KBM-7 (cell line): ENCODE measurements at places on chromosomes 13 and 19.

DNA sequence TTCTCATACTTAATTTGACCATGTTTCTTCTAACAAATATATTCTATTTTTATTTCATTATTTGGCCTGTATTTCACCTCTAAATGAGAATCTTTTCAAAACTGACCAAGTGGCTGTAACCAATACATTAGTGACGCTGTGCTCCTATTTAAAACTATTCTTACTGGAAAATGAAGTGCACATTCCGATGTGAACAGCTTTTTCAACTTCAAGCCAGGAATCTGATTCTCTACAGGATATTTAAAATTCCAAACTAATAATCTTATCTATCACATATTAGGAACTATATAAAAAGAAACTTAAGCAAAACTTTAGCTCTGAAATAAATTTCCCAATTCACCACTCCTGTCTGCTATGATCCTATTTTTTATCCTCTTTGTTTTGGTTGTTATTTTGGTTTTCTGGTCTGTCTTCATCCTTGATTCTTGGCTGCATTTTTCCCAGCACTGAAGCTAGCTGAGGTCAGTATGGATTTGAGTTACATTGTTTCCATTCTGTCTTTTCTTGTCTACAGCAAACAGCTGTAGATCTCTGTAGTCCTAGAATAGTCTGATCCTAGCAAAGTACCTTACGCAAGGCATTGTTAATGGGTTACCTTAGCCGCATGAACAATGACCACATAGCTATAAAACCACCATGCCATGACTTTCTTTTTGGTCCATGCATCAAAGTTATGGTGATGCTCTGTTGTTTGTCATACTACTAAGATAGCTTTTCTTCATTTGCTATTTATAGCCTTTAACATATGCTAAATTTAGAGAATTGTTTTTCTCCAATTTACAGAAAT, 748.6 kb upstream of the SPRY2 start:
- DNase-seq: no peak

DNA sequence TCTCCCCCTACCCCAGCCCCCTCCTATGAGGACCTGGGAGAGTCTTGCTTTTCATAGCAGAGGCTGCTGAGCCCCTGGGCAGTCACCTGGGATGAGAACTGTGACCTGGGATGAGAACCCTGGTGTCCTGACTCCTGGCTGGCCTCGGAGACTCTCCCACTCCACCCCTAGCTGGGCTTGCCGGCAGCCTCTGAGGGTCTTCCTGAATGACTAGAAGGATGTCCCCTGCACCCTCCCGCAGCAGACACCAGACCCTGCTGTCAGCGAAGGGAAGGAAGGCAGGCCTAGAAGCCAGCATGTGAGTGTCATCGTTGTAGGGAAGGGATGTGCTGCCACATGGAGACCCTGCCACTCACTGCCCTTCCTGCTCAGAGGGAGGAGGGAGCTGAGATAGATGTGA, 203.4 kb upstream of the ZNF536 start:
- no peak for DNase-seq

- no peak for DNase-seq
Measured at GRCh38 chr19:46803555-46803954, 15.2 kb upstream of the SLC1A5 start.

- DNase-seq: no peak
Measured at GRCh38 chr13:73954808-73955207, 179.4 kb downstream of the KLF12 start.

- DNase-seq: no peak
Measured at GRCh38 chr13:113052206-113052605, 53.4 kb upstream of the F7 start.

DNA sequence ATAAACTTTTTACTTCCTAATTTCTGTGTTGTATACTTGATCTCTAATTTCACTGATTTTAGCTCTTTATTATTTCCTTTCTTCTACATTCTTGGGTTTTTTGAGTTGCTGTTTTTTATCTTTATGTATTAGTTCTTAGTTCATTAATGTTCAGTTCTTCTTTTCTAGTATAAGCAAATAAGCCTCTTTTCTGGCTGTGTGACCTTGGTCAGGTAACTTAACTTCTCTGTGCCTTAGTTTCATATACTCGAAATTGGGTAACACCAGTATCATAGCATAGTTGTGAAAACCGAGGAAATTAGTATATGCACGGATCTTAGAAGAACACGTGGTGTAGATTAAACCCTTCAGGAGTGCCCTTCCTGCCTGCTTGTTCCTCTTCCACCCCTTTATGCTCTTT, 130.2 kb upstream of the C1QTNF9B start:
- DNase-seq: peak; percentile 8

DNA sequence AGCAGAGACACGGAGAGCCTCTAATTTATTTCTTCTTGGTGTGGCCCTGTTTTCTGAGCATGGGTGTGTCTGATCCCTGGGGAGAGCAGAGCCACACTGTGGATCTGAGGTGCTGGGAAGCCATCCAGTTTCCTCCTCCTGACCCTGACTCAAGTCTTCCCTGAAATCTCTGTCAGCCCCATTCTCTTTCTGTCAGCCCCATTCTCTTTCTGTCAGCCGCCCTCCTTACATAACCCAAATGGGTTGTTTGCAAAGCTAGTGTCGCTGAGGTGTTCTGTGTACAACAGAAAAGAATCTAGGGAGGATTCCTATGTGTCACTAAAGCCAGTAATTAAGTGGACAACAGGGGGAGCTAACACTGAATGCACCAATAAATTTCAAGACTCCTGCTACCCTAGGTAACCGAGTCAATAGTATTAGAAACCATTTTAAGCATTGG, 50.2 kb downstream of the LRCH1 start:
- DNase-seq: peak; percentile 21

DNA sequence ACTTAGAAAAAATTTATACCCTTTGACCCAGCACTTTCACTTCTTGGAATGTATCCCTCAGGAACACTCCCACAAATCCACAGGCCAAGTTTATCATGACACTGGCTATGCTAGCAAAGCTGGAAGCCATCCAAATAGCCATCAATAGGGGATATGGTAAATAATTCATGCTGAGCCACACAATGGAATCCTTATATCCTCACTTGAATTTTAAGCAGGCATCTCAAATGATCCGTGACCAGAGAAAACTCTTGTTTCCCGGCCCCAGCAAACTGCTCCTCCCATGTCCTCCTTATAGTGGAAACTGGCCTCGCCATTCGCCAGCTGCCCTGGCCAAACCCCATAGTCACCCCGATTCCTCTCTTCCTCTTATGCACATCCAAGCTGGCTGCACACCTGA, 37.6 kb downstream of the GRIK5 start:
- DNase-seq: no peak

GRCh38 chr13:21065686-21066085, 4.3 kb upstream of the LATS2 start:
- no peak for DNase-seq

- no peak for DNase-seq
Measured at GRCh38 chr19:45768655-45768983, 433 bp downstream of the SIX5 start.

- no peak for DNase-seq
Measured at GRCh38 chr13:65834897-65835296, 1395.2 kb downstream of the PCDH9 start.

DNA sequence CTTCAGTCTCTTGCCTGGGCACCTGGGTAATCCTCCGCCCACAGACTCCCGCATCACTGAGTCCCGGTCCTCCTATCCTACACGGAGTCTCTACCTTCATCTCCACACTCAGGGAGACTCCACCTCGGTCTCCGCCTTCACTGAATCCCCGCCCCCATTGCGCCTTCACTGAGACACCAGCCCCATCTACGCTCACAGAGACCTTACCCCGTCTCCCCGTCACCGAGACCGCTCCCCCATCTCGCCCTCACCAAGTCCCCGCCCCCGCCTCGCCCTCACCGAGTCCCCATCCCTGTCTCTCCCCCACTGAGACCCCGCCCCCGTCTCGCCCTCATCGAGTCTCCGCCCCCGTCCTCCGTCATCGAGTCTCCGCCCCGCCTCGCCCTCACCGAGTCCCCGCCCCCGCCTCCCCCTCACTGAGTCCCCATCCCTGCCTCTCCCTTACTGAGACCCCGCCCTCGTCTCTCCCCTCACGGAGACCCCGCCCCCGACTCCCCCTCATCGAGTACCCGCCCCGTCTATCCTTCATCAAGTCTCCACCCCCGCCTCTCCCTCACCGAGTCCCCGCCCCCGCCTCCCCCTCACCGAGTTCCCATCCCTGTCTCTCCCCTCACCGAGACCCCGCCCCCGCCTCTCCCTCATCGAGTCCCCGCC, 23.1 kb upstream of the ZNF846 start:
- peak; percentile 78 for DNase-seq

GRCh38 chr19:56111601-56112312, 9.3 kb downstream of the ZNF787 start:
- DNase-seq: no peak

DNA sequence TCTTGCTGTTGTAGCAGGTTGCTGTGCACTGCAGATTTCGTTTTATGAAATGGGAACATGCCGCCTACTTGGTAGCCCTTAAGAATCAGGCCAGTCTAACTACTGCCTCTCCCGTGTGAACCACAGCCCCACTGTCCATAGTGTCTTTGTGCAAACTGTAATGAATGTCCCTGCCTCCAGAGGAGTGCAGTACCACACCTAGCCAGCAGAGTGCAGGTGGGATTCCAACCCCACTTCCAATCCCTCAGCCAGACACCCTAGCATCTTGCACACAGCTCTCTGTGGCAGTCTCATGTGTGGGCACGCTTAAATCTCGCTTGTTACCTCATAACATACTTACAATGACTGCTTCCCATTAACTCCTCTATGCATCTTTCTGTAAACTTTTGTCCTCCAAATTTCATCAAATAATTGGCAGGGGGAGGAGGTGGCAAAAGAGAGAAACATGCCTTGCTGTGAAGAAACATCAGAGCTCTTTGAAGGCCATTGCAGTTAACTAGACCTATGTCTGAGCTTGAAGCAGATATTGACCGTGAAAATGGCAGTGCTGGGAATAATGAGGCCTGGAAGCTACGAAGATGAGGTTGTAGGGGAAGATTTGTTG, 47.2 kb downstream of the ZAR1L start:
- DNase-seq: no peak

- no peak for DNase-seq
Measured at GRCh38 chr13:39362652-39363381, 240.2 kb downstream of the LHFPL6 start.

DNA sequence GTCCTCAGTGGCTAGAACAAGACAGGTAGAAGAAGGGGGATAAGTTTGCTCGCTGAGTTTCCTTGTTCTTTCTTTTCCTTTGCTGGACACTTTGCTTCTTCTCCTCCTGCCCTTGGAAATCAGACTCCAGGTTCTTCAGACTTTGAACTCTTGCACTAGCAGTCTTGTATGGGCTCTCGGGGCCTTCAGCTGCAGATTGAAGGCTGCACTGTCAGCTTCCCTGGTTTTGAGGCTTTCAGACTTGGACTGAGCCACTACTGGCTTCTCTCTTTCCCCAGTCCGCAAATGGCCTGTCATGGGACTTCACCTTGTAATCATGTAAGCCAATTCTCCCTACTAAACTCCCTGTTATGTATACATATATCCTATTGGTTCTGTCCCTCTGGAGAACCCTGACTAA, 379.8 kb downstream of the NDFIP2 start:
- no peak for DNase-seq

DNA sequence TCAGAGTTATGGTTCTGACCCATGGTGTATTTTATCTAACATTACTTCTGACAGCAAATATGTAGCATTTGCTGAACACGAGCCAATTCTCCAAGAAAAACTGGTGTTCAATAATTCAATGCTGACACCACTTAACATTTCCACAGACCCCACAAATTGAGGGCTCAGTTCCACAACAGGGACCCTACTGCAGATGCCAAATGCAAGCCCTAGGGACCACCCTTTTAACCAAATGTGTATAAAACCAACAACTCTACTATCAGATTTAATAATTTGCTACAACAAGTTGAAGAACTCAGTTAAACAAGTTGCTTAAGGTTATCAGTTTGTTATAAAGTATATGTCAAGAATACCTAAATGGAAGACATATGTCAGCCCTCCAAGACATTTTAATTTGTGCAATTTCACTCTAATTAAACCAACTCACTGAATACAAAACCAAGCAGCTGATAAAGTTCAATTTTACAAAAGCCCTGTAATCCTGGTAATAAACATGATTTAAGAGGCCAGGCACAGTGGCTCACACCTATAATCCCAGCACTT, 6.7 kb downstream of the ZNF44 start:
- no peak for DNase-seq

- no peak for DNase-seq
Measured at GRCh38 chr13:49164712-49165111, 55.4 kb upstream of the MLNR start.

DNA sequence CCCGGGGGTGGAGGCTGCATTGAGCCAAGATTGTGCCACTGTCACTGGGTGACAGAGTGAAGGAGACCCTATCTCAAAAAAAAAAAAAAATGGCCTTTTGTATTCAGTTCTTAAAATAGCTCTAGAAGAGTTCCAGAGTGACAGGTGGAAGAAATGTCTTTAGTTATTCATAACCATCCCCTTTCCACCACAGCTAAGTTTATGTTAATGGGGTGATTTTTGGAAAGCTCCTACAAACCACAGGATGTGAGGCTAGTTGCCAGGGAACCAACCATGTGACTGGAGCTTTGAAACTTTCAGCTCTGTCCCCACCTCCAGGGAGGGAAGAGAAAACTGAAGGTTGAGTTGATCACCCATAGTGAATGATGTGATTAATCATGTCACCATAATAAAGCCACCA, 6.9 kb downstream of the ZNF490 start:
- peak; percentile 22 for DNase-seq

DNA sequence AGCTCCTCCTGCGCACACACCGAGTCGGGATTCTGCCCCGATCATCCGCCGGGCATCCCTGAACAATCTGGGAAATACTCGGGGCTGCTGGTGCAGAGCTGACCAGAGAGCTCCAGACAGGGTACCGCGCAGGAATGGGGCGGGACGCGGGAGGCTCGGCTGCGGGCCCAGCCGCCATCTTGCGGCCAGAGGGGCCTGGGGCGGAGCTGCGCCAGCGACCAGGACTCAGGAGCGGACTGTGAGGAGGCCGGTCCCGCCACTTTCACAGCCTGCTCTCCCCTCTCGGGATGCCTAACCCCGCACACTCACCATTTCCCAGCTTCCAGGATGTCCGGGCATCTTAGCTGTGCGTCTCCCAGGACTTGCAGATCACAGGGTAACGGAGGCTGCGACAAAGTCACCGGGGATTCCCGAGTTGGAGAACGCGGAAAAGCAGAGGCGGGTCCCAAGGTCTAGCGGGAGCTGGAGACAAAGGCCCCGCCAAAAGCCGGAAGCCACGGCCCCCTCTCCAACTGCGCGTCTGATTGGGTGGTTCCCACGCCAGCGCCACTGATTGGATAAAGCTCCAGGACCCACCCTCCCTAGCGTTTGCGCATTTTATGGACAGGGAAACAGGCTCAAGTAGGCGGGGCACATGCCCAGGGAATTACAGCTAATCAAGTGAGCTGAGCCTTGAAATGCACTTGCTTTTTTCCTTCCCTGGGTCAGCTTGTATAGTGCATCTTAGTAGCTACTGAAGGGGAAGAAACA, 15.8 kb upstream of the ZNF43 start:
- no peak for DNase-seq

DNA sequence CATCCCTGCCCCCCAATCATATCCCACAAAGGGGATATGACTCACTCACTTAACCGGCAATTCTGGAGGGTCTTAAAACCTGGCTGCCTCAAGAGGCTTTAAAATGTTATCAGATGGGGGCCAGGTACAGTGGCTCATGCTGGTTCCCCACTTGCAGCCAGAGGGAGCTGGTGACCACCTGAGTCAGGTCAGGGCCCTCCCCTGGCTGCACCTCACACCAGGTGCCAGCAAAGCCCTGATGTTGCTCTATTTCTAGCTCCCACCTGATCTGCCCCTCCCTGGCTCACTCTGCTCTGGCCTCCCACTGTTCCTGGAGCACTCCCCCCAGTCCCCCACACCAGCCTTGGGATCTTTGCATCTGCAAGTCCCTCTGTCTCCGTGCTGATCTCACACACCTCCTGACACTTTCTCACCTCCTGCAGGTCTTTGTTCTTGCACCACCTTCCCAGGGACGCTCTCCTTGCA, 14.2 kb downstream of the HPN start:
- no peak for DNase-seq
